ENCODE measurements at places on chromosomes 4 and X.

- DNase-seq: no peak
These were observed 163.8 kb upstream of the PGRMC2 start for GRCh38 chr4:128451270-128451905.

DNA sequence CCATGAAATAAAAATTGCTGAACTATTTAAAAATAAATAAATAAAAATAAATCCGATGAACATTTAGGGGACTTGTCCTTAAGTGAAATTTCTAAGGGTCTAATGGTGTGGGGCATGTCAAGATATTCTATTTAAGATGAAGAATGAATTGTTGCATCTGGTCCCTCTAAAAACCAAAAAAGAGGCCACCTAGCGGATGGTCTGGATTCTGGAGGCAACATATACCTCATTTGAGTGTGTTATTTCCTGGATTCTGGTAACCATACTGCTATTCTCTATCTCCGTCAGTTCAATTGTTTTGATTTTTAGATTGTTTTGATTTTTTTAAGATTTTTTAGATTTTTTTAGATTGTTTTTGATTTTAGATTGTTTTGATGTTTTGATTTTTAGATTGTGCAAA lies 28.3 kb downstream of the AGTR2 start:
- no peak for DNase-seq

DNA sequence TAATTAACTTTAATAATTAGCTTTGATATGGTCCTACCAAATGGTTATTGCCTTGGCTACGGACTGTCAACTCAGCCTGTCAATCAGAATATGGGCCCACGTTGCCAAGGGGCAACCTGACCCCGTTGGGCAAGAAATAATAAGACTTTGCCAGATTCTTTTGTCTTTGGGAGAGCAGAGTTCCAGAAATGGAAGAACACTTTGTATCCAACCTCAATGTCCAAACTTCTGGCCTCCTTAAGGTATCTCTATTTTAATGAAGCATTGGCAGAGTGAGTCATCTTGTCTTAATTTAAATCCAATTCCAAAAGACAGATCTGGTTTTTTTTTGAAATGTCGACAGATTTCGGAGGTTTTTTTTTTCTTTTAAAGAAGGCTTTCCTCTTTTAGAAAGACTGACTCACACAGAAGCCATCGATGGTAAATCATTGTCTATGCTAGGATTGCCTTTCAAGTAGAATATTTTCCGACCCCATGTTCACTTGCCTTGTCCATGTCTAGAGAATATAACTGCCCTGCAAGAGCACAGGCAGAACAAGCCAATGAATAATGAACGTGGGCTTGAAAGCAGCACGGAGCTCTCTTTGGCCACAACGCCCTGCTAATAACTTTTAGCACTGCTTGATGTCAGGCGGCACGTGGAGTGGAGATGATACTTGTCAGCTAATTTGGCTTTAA lies 190.3 kb upstream of the GATB start:
- DNase-seq: no peak

DNA sequence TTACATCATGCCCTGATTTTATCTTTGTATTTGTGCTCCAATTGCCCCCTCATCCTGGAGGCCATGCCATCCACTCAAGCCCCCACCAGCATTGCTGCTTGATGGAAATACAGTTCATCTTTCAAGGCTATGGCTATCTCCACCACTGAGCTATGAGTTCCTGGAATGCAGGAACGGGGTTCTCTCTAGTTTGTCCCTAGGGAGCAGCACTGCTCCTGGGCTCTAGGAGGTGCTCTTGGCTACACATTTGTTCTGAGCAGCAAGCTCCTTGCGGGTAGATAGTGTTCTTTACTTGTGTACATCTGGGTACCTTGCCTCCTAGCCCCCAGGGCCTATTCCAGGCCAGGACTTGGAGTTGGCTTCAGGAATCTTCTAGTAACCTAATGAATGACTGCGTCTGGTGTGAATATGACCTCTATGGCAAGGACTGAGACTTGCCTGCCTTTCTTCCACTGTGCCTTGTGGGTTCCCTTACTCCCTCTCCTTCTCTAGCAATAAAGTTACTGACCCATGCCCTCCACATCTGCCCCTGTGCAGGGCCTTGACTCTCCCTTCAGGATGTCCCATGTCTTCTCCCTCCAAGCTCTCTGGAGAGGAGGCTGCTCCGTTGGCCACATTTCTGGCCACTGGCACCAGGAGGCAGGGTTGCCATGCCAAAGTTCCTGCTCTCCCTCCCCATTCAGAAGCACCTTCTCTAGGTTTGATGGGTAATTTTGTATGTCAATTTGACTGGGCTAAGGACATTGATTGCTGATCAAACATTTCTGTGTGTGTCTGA lies 7.6 kb downstream of the CITED1 start:
- DNase-seq: no peak

GRCh38 chrX:18956303-18957032 lies 27.4 kb downstream of the PHKA2 start:
- DNase-seq: no peak

GRCh38 chrX:153877571-153878261 lies 8.3 kb downstream of the L1CAM start:
- no peak for DNase-seq

- no peak for DNase-seq
These were observed 22.7 kb upstream of the SPACA5B start for GRCh38 chrX:48107717-48108116.

- no peak for DNase-seq
These were observed 177.1 kb downstream of the UNC5C start for GRCh38 chr4:95371476-95372224.

DNA sequence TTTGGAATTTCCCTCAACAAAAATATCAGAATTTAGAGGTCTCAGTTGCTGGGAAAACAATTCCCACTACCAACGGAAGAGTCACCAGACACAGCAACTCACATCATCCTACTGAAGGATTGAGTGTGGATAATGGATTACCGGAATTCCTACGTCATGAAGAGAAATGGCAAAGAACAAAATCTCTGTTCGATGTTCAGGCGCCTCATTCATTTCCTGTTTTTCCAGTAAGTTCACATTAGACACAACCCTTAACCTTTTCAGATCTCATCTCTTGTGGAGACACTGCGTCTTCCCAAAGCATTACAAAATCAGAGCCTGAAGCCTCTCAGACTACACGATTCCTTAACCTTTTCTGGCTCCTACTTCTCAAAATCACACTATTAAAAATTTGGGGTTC lies 58.5 kb upstream of the CPEB2 start:
- no peak for DNase-seq

DNA sequence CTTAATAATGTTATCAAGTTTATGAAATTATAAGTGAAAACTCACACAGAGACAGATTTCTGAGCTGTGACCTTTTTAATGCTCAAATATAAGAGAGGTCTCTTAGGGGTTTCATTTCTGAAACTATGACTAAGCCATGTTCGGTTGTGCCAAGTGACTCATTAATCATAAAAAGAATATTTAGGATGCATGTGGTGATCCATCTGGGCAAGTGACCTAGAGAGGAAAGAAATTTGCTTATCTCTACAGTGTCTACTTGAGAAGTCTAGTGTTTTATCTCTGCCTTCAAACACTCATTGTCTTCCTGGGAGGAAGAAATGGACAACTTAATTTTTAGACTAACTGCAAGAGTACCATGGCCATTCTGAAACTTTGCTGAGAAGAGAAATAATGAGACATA lies 545.3 kb upstream of the GRID2 start:
- no peak for DNase-seq

GRCh38 chr4:7518871-7519637 lies 84.3 kb upstream of the PSAPL1 start:
- DNase-seq: no peak

- no peak for DNase-seq
These were observed 7.4 kb downstream of the SNCA start for GRCh38 chr4:89829470-89830138.

GRCh38 chr4:149845743-149846142 lies 30.1 kb upstream of the IQCM start:
- no peak for DNase-seq

DNA sequence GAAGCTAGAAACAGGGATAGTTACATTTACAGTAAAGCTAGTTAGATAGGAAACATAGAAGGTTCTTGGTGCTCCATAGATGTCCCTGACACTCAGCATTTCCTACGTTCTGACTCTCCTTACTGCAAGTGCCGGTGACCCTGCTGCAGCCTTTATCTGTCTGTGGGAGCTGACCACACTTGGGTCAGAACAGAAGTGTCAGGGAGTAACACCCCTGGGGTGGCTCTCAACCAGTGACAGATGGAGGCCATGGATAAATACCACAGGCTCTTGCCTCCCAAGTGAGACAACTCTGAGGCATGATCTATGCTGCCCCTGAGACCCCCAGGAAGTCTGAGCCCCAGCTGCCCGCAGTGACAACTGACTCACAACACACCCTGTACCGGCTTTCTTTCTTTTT lies 69.8 kb downstream of the ANXA3 start:
- no peak for DNase-seq

GRCh38 chr4:17962171-17962570 lies 59.4 kb downstream of the LCORL start:
- DNase-seq: no peak

DNA sequence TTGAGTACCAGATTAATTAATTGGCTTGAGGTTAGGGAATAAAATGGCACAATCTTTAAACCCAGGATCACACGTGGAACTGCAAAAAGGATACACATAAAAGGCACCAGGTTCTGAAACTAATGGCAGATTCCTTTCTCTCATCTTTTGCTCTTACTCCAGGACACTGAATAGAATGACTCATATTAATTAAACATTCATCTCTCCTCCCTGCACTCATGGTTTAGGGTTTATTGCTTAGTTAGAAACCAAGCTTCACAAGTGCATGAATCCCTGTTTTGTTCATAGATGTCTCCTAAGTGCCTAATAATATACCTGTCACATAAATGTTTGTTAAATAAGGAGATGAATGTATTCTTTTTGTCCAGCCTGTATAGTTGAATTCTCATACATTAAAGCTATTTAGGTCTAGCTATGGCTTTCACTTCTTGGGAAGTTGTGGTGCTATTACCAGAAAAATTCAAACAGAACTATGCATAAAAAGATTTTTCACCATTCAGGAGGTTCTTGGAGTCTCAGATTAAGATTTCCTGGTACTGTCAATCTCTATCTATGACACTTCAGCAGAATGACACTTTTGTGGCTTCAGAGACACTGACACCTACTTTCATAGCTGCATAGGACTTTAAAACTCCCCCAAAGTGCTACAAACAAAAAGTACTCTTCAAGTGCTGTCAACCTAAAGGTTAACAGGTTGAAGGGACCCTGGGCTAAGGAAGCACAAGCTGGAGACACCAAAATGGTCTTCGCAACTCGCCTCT lies 7.4 kb downstream of the CORIN start:
- DNase-seq: no peak

DNA sequence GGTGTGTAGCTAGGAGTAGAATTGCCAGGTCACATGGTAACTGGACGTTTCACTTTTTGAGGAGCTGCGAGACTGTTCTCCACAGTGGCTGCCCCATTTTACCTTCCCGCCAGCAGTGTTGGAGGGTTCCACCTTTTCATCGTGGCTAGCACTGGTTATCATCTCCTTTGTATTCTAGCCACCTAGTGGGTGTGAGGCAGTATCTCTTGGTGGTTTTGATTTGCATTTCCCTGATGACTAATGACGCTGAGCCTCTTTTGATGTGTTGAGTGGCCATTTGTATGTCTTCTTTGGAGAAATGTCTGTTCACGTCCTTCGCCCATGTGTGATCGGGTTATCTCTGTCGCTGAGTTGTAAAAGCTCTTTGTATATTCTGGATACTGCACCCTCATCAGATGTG lies 10.6 kb downstream of the ABCD1 start:
- DNase-seq: no peak

DNA sequence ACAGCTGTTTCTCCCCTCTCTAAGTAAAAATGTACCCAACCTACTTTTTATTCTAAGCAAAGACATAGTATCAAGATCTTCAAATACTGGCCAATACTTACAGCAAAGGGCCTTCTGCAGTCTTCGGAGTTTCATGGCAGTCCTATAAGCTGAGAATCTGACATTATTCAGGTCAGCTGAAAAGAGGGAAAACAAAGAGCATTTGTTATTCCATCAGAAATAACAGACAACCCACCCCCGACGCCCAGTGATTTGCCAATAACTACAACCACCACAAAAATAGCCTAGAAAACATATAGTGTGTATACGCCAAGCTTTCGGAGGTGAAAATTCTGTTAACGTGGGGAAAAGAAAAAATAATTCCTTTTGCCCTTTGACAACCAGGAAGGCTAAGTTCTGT lies 151.1 kb upstream of the FTHL17 start:
- no peak for DNase-seq

DNA sequence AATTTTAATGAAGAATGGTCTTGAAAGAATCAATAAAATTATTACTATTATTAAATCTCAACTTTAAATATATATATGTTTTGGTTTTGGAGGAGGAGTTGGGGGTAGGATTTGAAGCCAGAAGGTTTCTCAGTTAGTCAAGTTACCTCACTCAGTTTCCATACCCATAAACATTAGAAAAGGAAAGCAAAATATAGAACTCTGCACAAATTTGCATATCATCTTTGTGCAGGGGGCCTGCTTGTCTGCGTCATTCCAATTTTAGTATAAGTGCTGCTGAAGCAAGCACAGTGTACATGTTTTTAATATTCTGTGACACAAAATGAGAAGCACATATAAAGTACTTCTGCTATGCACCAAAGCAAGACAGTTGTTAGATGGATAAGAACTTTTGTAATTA lies 47.5 kb upstream of the SCRG1 start:
- no peak for DNase-seq

DNA sequence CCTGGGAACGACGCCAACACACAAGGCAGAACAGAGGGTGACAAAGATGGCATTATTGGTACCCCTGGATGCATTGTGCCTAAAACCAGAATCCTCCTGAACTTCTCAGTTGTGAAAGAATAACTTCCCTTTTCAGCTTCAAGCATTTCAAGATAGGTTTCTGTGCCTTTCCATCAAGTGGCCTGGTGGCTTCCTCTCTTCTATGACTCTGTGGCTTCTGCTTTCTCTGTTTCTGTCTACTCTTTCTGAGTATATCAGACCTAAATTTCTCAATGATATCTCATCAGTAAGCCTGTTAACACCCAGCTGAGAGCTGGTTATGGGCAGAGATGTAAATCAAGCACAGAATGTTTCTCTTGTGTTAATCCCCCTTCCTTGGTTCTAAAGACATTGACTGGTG lies 21.4 kb upstream of the FAM9B start:
- DNase-seq: no peak

All from stimulated activated CD8-positive, alpha-beta memory T cell treated with anti-CD3 and anti-CD28 coated beads, Interleukin-2, amount 100 ng/mL, for 1 hour (primary cell).